Posterior vena cava (tissue), 2 donors: ENCODE measurements at places on chromosomes 6 and 20. TPM values are rescaled to one million over a fixed set of nuclear protein-coding genes. Genes with fewer than 3 reads are reported as not detected.

SLC13A3 gene
- total RNA-seq: 1.7 TPM

DNA sequence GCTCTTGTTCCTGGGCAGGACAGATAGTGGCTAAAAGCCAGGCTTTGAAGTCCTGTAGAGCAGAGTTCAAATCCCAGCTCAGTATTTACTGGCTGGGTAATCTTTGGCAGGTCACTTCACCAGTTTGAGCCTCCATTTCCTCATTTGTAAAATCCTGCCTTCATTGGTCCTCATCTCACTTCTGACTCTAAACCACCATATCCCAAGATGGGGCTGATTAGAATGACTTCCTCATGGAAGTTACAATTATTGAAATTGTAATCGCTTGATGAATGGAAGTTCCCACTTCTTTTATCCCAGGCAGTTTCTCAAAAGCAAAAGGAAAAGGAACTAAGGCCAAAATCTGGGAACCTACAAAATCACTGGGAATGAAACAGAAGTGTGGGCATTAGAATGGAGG, 35.9 kb upstream of the B4GALT5 start:
- DNase-seq: no peak

- DNase-seq: no peak
Measured at GRCh38 chr20:51318058-51318949, 224.2 kb downstream of the NFATC2 start.

DNA sequence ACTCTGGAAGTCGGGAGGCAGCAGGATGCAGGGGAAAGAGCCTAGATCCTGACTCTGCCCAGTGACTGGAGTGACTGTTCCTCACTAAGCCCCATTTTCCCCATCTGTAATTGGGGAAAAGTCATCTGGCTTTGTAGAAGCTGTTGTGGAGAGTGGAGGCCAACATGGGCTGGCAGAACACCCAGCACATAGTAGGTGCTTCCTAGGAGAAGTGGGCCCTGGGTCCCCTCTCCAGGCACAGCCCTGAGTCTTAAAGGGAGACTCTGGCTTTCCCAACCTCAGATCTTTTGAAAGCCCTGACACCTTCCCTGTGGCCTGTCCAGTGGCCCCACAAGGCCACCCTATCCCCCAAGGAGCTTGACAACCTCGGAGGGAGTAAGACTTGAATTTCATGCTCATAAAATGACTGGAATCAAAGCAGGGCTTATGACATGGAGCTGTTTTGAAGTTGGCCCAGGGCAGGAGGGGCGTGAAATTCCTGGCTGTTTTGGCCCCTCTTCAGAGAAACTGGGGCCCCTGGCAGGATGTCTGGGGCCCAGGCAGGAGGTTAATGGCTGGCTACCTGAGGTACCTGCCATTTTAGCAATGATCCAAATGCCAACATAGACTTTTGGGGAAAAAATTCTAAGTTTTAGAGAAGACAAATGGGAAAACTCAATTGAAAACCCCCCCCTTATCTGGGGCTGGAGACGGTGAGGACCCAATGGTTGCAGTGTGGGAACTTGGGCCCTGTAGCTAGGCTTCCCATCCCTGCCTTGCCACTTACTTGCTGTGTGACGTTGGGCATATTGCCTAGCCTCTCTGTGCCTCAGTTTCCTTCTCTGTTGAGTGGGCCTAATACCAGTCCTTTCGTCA, 51.6 kb downstream of the UBE2V1 start:
- no peak for DNase-seq

GRCh38 chr6:149593408-149593807, 27.2 kb downstream of the GINM1 start:
- DNase-seq: no peak
